ENCODE measurements at places on chromosomes 3 and 15.

DNA sequence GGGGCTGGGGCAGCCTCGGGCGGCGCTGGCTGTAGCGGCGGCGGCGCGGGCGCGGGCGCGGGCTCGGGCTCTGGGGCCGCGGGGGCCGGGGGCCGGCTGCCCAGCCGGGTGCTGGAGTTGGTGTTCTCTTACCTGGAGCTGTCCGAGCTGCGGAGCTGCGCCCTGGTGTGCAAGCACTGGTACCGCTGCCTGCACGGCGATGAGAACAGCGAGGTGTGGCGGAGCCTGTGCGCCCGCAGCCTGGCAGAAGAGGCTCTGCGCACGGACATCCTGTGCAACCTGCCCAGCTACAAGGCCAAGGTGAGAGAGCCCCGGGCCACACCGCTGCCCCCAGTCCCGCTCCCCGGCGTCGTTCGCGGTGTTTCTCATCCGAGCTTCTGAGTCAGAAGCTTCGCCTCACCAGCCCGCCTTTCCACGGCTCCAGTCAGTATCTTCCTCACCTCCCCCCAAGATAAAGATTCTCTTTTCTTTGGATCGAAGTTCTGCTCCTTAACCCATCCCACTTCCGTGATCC lies 600 bp downstream of the FBXO45 start:
- DNase-seq = peak; percentile 34

DNA sequence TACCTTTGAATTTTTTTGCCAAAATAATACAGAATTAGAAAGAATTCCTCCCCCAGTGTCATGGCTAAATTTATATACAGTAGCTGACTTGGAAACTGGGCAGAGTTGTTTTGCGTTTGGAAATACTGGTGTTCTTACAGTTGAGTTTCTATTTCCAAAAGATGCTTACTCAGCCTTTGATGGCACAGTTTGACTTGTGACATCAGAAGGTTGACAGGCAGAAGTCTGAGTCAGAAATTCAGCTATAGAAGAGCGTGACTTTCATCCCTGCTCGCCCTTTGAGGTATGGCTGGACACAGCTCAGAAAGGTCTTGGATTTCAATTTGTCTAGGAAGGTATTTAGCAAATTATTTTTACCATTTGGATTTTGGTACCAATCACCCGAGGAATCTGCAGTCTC lies 175.8 kb downstream of the VGLL4 start:
- no peak for DNase-seq

DNA sequence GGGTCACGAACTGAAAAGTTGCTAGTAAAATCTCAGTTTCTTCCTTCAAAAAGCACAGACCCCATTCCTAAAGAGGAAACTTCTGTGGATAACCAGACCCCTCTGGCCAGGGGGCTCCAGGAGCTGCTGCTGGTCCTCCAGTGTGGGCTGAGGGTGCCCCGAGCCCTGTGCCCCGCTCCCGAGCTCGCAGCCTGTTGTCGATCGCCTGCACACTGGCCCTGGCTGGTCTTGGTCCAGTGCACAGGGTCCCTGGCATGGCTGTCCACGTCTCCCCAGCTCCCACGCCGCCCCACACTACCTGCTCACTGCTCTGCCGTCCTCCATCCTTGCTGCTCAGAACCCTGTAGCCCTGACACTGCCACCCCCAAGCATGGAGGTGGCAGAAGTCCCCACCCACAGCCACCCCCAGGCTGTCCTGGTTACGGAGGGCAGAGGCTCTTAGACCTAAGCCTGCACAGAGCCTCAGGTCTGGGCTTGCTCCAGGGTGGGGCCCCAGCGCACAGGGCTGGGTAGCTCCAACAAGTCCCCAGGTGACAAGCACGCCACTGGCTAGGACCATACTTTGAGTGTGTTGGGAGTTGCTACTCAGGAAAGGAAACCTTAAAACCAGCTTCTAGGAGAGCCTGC lies 87.0 kb downstream of the PLXNA1 start:
- DNase-seq = no peak

- DNase-seq = no peak
Observed at GRCh38 chr15:60634815-60635214, 155.9 kb upstream of the ICE2 start.

GRCh38 chr3:186425788-186426730 lies 64.0 kb upstream of the DGKG start:
- no peak for DNase-seq

- DNase-seq = peak; percentile 72
Observed at GRCh38 chr3:13072239-13072599, 1.0 kb downstream of the IQSEC1 start.

- DNase-seq = no peak
Observed at GRCh38 chr15:34266751-34267150, 41.9 kb downstream of the EMC4 start.

- DNase-seq = peak; percentile 84
Observed at GRCh38 chr3:1026395-1026794, 66.4 kb upstream of the CNTN6 start.

GRCh38 chr15:84782346-84782745 lies 34.0 kb downstream of the ZNF592 start:
- no peak for DNase-seq

DNA sequence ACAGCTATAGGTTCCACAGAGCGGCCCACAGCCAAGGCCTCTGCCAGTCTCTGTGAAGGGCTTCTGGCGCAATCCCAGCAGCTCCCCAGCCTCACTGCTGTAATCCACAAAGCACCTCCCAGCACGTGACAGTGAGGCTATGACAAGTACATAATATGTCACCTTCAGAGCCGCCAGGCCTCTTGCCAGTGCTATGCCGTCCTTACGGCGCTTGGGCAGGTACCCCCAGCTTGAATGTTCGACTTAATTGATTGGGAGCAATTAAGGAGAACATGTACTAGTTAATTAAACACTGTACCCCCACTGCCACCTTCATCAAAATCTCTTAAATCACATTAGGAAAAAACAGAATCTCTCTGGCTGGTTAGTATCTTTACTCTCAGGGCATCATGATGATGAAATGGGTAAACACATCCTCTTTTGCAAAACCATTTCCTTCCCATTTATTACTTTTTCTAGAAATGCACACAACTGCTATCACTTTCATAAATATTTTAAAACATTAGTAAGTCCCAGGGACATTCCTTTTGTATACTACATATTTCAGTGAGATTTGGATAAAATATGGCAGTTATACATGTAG lies 169.9 kb downstream of the XXYLT1 start:
- DNase-seq = no peak

DNA sequence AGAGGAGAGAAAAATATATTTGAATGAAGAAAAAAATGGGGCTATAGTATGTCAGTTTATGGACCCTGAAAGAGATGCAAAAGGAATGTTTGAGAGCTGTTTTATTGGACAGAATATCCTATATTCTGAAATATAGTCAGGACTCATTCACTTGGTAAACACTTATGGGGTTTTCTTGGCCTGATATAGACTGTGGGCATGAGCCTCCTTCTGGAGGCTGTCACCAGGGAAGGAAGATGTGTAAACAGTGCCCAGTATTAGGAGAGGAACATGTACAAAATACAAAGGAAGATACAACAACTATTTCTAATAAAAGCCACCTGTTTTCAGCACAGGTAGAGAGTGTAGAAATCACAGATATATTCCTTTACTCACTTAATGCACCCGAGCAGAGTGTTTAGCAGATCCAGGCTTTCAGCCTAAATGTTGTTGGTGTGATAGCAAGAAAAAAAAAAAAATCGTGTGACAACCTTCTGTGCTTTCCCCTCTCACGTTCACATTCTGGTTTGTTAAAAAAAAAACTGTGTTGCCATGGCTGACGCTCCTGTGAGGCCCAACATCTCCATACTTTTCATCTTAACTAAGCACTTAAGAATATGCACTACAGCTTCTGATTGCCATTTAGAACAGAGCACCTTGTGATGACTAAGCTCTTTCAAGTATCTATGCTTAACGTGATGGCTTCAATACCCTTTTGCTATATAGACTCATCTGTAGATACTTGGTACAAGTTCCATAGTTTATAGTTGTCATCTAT lies 134.1 kb downstream of the MBNL1 start:
- DNase-seq = no peak

DNA sequence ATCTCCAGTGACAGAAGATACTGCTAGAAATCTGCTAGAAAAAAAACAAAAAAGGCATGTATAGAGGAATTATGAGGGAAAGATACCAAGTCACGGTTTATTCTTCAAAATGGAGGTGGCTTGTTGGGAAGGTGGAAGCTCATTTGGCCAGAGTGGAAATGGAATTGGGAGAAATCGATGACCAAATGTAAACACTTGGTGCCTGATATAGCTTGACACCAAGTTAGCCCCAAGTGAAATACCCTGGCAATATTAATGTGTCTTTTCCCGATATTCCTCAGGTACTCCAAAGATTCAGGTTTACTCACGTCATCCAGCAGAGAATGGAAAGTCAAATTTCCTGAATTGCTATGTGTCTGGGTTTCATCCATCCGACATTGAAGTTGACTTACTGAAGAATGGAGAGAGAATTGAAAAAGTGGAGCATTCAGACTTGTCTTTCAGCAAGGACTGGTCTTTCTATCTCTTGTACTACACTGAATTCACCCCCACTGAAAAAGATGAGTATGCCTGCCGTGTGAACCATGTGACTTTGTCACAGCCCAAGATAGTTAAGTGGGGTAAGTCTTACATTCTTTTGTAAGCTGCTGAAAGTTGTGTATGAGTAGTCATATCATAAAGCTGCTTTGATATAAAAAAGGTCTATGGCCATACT lies 4.0 kb downstream of the B2M start:
- no peak for DNase-seq

DNA sequence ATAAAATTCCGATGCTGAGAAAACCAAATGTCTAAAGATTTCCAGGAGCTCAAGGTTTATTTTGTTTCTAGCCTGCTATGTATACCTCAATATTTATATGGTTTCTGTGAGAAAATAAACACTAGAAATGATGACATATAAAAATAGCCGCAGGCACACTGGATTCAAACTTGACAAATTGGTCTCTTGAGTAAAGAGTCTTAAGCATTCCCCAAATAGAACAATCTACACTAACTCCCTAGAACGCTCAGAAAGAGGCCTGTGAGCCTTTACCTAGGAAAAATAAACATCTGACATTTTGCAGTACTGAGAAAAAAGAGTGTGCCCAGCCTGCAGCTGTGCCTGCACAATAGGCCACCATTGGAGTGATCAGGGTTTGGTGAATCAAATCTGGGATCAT lies 75.2 kb downstream of the NEK10 start:
- DNase-seq = no peak

- DNase-seq = no peak
Observed at GRCh38 chr3:171343693-171344092, 116.5 kb downstream of the TNIK start.

DNA sequence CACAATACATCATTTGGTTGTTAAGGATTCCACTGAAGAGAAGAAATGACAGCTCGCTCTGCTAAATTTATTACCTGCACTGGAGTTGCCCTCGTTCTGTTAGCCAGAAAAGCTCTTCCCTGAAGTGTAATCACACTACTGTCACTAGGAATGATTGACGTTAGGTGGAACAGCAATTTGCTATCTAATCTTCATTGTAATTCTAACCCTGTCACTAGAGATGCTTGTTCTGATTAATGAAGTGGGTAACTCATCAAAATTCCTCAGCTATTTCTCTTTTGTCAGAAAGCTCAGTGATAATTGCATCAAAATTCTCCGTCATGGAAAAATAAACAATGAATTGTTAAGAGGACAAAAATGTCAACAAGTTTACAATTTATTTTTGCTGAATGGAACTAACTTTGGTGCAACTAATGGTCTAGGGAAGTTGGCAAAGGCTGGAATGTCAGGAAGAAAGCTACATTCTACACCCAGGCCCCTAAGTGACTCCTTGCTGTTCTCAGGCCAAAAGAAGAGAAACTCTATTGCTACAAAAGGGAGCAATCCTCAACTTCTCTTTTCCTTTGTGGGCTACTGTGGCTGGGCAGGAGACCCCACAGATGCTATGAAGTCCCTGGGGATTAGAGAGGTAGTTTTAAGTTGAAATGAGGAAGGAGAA lies 34.1 kb downstream of the CCDC191 start:
- DNase-seq = no peak

- DNase-seq = peak; percentile 88
Observed at GRCh38 chr3:47890828-47891612, 88.1 kb downstream of the DHX30 start.

- no peak for DNase-seq
Observed at GRCh38 chr3:161585922-161586321, 89.3 kb downstream of the OTOL1 start.

GRCh38 chr3:69389520-69390248 lies 3.8 kb upstream of the FRMD4B start:
- no peak for DNase-seq

Measured in cerebellar cortex (tissue), 1 donor.